ENCODE measurements at places on chromosomes 1 and 21.
A peak's percentile ranks its signal among the peaks of the same experiment; 100 is the strongest.

GRCh38 chr1:198660341-198661261 is 21.8 kb downstream of the PTPRC start:
- no peak for DNase-seq

GRCh38 chr1:92484472-92485380 is 2.0 kb downstream of the GFI1 start:
- DNase-seq, result peak; percentile 57

GRCh38 chr1:74343216-74343615 is 108.0 kb downstream of the TNNI3K start:
- DNase-seq, result no peak

DNA sequence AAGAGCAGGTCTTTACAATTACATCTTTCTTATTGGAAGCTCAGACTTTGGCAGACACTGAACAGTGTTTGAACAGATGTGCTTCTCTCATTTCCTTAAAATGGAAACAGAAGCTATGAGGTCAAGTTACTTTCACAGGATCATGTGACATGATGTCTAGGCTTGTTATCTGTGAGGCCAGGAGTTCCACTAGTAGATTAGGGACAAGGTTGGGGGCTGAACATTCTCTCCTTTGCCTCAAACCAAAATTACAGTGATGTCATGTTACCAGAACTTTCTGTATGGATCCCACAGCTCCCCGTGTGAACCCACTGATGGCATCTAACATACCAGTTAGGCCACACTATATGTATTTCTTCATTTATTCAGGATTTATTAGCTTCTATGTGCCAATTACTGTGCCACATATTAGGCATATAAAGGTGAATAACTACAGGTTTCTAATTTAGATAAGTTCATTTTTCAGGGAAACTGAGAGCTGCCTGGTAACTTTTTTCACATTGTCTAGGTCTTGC is 6.0 kb downstream of the DYNLT5 start:
- DNase-seq, result no peak

DNA sequence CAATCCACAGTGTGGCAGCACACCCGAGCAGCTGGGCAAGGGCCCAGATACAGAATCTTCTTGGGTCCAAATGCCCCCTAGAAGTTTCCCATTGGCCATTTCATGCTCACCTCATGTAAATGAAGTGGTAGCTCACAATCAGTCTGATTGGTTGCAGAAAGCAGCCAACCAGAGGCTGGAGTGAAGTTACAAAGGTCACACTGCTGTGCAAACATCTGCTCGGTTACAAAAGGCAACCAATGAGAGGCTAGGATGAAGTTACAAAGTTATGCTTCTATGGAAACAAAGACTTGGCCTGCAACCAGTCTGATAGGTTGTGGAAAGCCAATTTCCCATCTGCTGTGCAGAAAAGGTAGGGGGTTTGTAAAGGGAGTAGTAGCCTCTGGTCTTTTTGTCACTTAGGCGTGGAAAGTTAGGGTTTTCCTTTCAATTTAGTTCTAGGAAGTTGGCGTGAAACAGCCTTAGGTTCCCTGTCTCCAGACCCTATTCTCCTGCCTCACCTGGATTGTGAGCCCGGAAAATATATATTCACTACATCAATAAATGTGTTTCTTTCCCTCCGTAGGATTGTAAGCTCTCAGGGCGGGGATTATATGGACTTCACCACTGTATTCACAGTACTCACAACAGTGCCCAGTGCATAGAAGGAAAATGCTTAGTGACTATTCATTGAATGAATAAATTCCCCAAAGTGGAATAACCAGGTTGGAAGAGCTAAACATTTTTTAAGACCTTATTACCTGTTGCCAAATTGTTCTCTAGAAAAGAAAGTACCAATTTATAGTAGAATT is 91.9 kb downstream of the URB2 start:
- no peak for DNase-seq

GRCh38 chr21:32424674-32425073 is 12.2 kb downstream of the EVA1C start:
- no peak for DNase-seq

DNA sequence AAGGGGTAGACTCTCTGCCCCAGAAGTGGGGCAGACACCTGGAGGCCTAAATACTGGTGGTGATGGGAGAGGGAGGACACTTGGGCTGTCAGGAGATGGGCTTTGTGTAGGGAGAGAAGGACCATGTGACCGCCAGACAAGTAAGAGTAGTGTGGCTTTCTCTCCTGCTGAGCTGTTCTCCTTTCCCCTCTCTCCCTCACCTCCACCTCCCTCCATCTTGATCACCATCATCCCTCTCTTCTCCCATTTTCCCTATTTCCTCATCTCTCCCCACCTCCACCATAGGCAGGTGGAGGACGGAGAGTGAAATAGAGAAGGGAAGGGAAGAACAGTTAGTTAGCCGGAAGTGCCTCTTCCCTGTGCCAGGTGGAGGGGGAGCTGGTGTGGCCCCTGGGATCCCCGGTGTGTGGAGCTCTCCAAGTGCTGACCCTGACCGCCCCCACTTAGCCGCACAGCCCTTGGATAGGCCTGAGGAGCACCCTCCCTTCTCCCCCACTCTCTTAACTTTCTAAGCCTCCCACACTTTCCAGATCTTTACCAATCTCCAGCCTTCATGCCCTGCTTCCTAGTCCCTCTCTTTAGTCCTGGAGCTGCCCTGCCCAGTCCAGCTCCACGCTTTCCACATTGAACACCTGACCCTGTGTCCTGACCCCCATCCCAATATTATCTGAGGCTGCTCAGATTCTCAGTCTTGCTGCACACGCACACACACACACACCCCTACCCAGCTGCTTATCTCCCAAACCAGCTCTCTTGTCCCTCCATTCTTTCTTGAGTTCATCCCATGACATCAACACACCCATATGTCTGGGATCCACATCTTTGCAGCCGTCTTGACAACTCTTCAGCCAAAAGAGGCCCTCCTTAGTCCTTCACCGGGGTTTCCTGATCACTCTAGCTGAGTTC is 1.5 kb downstream of the CELF3 start:
- no peak for DNase-seq

- DNase-seq, result no peak
Measured at GRCh38 chr1:236638945-236639344, 34.6 kb upstream of the HEATR1 start.

DNA sequence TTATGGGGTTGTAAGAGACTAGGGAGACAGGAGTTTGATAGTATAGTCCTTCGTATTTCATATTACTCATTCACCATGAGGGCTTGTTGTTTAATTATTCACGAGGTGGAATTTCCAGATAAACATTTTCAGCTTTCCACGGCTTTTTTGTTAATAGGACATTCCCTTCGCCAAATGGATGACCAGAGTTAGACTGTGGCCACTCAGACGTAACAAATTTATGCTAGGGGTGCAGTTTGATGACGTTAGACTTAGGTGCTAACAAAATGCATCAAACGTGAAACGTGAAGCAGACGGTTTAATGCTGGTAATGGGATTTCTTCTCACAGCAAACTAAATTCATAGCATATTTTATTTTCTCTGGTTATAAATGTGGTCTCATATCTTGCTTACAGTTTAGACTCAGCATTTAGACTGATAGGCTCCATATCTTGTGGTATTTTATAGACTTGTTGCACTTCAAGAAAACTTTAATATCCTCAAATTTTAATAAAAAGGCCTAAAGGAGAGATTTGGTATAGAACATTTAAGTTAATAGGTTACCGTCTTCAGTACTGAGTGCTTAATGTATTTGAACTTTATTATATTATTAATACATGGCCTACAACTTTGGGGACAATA is 2.3 kb downstream of the DHX9 start:
- DNase-seq, result no peak

GRCh38 chr1:53592521-53592982 is 133.4 kb downstream of the DMRTB1 start:
- no peak for DNase-seq

GRCh38 chr21:31255896-31256295 is 88.2 kb downstream of the TIAM1 start:
- DNase-seq, result no peak

DNA sequence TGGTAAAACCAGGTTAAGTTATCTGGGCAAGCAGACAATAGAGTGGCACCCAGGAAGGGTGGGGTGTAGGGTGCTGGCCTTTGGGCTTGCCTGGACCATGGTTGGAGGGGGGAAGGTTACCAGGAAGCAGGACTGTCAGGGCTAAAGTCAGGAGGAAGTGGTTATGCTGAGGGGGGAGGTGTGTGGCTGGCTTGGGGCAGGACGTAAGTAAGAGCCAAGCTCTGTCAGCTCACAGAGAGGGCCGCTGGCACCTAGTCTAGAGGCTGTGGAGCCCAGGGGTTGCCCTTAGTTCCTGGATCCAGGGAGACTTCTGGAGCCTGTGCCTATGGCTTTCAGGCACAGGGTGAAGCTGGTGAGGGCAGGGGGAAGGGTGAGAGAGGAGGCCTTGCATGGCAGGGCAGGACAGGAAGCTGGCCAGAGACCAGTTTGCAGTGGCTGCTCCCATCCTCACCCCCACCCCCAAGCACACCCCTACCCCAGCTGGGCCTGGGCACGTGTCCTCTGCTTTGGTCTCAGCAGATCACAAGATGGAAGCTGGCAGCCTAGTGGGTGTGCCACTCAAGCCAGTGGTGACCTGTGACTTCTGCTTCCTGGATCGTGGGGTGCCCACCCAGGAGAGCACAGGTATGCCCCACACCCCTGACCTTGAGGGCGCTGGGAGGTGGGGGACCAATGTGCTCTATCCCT is 20.5 kb upstream of the SMYD3 start:
- no peak for DNase-seq

DNA sequence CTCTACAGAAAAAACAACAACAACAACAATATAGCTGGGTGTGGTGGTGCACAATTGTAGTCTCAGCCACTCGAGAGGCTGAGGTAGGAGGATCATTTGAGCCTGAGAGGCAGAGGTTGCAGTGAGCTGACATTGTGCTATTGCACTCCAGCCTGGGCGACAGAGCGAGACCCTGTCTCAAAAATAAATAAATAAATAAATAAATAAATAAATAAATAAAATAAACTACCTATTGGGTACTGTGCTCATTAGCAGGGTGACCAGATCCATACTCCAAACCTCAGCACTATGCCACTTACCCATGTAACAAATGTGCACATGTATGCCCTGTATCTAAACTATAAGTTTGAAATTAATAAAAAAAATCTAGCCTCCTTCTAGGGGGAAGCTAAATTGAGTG is 369.4 kb upstream of the AJAP1 start:
- no peak for DNase-seq

Data from activated gamma-delta T cell treated with Interleukin-2 at 50 U/mL for 16 hours (primary cell).